ENCODE measurements at places on chromosomes 6 and 20. TPM values are rescaled to one million over a fixed set of nuclear protein-coding genes. Genes with fewer than 3 reads are reported as not detected.

DNA sequence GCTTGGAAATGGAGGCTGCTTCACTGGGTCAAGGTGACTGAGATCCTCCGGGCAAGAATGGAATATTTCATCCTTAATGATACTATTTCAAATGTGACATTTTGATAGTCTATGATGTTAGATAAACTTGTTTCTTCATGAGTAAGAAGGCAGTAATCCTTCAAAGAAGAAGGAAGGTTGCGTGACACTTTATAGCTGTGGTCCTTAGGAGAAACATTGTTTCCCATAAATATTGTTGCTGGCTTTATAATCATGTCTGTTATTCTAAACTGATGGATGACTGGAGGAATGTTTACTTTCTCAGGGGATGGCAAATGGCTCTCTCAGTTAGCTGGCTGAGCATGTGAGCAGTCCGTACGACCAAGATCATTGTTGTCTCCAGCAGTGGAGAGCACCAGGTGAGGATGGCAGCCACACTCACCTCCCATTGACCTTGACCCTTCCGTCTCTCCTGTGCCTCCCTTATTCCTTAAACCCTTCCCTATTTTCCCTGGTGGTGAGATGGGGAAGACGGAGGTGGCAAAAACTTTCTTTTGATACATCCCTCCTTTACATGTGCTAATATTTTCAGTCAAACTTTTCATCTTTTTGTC lies 171.2 kb upstream of the OLIG3 start:
- DNase-seq, result no peak

Gene ZNF318
- total RNA-seq, result 13.0 TPM

DNA sequence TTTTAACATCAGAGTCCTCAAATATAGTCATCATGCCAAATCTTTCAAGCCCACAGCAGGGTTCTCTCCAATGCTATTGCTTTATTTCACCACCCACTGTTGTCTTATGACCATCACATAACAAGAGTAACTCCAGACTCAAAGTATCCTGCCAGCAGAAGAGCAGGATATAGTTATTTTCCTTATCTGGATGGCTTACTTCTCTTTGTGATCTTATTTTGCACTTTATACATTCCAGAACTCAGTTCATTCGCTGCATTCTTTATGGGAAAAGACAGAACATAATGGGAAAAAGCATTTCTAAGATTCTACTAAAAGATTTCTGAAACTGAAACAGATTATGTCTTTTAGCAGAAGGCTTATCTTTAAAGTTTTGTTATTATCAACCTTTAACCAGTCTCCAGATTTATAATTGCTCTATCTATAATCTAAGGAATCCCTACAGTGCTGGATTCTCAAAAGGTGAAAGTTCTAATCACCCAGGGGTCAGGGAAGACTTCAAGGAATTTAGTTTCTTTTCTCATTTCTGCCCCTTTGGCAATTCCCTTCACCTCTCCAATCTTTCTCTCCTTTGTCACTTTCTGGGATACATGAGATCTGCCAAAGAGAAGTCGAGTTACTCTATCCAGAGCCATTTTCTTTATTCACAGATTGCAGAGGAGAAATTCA lies 190.4 kb downstream of the TPBG start:
- no peak for DNase-seq

GRCh38 chr6:165599121-165599520 lies 63.9 kb downstream of the PDE10A start:
- DNase-seq, result no peak

Data from endothelial cell of umbilical vein (primary cell).